Aorta (tissue), 5 donors: ENCODE measurements at places on chromosomes 7 and 10.

DNA sequence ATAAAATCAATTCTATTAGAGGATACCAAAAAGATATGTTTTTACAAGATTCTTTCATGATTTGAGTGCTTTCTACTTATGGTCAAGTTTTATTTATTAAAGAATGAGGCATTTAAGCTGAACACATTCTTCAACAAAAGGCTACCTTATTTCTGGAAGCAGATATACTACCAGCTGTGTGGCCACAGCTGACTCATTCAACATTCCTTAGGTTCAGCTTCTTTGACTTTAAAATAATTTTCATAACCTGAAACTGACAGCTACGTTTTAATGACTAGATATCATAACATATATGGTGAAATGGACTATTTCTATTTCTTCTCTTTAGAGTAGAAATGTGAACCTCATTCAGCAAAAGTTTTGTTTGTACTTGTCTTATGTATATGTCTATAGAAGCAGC is 414.2 kb upstream of the SEMA3C start:
- DNase-seq: no peak

- no peak for DNase-seq
These were observed 218.6 kb downstream of the TCERG1L start for GRCh38 chr10:131092876-131093275.

DNA sequence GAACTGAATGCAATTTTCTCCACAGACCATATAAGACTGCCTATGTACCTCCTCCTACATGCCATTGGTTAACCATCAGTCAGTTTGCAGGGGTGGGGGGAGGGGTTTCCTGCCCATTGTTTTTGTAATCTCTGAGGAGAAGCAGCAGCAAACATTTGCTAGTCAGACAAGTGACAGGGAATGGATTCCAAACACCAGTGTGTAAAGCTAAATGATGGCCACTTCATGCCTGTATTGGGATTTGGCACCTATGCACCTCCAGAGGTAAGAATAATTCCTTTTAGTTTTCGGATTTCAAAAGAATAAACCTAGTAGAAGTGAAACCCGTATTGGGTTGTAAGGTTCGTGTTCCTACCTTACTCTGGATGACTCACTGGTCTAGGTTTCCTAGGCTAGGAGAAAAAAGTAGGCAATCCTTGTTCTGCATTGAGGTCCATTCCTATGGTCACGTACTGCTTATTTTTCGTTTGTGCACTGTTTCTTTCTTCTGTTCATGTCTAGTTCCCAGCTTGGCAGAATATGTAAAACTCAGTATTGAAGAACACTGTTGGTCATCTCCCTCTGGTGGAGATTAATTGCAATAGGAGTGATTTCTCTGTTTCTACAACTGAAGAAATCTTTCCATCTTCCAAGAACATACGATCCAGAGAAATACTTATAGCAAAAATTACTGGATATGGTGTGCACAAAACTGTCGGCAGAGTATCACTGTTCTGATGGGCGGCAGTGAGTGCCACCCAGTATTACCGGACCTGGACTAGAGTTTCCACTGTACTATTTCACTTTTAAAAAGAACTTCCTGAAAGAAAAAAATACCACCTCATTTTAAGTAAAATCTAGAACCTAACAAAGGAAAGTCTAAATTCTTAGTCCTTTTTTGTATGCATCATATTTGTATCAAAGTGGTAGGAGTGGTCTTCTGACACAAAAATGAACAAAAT is at the start of gene AKR1C3:
Gene AKR1C3, plus strand, starts transcription at position 150 of the 941 bp plus-strand sequence. Its CDS starts 31 bp downstream, at position 181.
- no peak for DNase-seq

DNA sequence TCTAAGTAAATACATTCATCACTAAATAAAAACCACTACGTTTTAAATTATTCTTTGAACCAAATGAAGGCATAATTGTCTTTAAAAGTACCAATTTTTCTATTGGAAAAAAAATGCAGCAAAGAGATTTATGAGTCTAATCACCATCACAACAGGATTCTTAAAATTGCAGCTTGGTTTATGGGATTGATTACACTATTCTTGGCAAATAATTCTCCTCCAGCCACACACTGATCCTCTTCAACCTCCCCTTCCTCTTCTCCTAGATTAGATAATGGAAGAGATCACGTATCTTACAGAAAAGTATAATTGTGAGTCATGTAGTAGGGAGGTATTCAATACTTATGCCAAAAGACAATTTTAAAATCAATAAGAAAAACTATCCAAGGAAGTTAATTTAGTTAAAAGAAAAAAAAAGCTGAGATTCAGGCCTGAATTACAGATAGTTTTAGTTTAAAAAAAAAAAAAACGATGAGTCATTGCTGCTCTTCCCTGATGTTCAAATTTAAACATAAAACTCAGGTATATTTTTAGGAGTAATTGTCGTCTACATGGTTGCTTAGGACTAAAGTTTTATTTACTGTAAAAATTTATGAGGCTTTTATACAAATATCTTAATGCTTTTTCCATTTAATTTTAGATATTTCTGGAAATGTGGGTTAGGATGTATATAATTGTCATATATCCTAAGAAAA is 133.7 kb upstream of the CDK1 start:
- DNase-seq: no peak

- DNase-seq: no peak
These were observed 396.7 kb downstream of the TNS3 start for GRCh38 chr7:47185170-47185569.

- peak; percentile 48 for DNase-seq
These were observed 12.0 kb upstream of the ZNF467 start for GRCh38 chr7:149785402-149785801.

DNA sequence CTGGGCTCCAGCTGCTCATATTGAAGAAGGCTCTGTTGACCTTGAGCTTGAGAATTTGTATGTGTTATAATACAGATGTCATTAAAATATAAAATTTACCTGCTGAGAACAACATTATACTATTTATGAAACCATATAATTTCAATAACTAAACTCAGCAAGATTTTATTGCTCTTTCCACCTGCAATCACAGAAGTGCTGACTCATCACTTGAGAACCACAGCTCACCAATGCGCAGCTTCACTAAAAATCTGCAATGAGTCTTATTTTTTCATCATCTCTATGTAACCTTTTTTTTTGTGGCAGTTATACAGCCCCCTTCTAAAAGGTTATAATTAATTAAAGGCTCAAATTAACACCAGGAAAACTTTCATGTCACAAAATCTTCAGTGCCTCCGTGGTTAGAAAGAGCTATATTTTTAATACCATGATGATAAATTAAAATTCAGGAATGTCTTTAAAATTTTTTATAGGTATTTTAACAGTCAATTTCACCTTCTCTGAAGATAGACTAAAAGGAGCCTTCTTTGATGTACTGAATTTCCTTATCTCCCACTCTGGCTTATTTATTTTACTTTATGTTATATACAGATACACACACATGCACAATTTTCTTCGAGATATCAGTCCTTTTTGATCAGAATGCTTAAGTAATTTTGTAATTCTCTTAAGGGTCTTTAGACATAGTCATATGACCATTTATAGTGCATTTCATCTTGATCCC is 102.7 kb downstream of the EVX1 start:
- no peak for DNase-seq
